HT1080 (cell line): ENCODE measurements at places on chromosomes 5 and 9. TPM values are rescaled to one million over a fixed set of nuclear protein-coding genes. Genes with fewer than 3 reads are reported as not detected.

PCDHB8 gene
- not detected in 2 replicates for total RNA-seq

SPATA31A1 gene
- total RNA-seq: not detected in 2 replicates

SLC1A3 gene
- total RNA-seq: 23.7 and 27.1 TPM in 2 replicates

GLRA1 gene
- not detected in 2 replicates for total RNA-seq

FGF1 gene
- 4.0 and 7.2 TPM in 2 replicates for total RNA-seq

TBC1D2 gene
- 36.6 and 36.9 TPM in 2 replicates for total RNA-seq

MAP1B gene
- 52.6 and 75.1 TPM in 2 replicates for total RNA-seq

CCDC180 gene
- total RNA-seq: 0.03 and 0.88 TPM in 2 replicates

ENTREP1 gene
- total RNA-seq: 0.43 and 0.51 TPM in 2 replicates

GPRIN1 gene
- 10.4 and 13.1 TPM in 2 replicates for total RNA-seq

F2RL1 gene
- total RNA-seq: 20.1 and 25.9 TPM in 2 replicates

TMOD1 gene
- total RNA-seq: 0.53 and 0.58 TPM in 2 replicates

SLCO4C1 gene
- 0.02 TPM in 1 of 2 replicates, not detected in the other for total RNA-seq

RAB14 gene
- 20.4 and 36.1 TPM in 2 replicates for total RNA-seq

MAP3K1 gene
- total RNA-seq: 4.4 and 5.1 TPM in 2 replicates

PCDHB9 gene
- 0.40 TPM in 1 of 2 replicates, not detected in the other for total RNA-seq

TIGD6 gene
- total RNA-seq: 3.5 and 4.0 TPM in 2 replicates
